ENCODE measurements at places on chromosomes 5 and 9.

GRCh38 chr5:135377751-135378680 is 21.0 kb downstream of the MACROH2A1 start:
- no peak for DNase-seq

GRCh38 chr9:110087605-110088004 is 120.4 kb downstream of the C9orf152 start:
- DNase-seq = no peak

DNA sequence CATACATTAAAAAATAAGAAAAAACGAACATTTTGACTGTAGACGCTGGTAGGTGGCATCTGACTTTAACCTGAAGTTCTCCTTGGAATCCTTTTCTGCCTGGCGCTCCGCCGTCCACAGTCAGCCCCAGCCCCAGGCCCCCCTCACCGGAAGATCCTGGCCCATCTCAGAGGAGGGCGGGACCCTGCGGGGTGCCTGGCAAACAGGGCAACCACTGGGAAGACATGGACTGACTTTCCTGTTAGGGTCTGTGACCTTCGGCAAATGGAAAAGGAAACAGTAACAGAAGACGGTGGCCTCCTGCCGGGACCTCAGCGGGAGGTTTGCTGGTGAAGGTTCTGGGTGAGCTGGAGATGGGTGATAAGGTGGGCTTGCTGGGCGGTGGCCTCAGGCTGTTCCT is 11.7 kb upstream of the EGR1 start:
- DNase-seq = no peak

DNA sequence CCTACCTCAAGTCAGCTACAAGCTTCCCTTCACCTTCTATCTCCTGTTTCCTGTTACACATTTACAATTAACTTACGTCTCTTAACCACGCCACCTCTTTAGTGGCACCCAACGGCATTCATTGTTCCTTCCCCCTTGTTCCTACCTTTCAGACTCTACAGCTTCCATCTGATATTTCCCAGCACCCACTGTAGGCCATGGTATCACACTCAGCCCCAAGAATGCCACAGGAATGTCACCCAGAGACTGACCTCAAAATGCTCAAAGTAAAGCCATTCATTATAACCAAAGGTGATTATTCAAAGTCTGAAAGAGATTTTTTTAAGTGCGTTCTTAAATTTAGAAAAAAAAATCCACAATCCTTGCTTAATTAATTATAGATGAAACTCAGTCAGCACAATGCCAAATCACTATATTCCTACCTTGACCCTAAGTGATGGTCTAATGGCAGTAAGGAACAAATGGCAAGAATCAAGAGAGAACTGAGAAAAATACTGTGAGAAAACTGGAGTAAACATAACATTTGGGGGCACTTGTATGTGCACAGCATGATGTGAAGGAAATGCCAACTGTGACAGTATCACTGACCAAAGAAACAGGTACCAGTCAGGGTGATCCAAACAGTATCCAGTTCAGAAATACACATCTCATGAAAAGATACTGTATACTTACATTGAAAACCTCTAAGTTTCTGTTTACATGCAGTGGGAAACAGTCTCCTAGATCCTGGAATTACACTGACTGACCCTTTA is 52.1 kb downstream of the CTNND2 start:
- DNase-seq = no peak

DNA sequence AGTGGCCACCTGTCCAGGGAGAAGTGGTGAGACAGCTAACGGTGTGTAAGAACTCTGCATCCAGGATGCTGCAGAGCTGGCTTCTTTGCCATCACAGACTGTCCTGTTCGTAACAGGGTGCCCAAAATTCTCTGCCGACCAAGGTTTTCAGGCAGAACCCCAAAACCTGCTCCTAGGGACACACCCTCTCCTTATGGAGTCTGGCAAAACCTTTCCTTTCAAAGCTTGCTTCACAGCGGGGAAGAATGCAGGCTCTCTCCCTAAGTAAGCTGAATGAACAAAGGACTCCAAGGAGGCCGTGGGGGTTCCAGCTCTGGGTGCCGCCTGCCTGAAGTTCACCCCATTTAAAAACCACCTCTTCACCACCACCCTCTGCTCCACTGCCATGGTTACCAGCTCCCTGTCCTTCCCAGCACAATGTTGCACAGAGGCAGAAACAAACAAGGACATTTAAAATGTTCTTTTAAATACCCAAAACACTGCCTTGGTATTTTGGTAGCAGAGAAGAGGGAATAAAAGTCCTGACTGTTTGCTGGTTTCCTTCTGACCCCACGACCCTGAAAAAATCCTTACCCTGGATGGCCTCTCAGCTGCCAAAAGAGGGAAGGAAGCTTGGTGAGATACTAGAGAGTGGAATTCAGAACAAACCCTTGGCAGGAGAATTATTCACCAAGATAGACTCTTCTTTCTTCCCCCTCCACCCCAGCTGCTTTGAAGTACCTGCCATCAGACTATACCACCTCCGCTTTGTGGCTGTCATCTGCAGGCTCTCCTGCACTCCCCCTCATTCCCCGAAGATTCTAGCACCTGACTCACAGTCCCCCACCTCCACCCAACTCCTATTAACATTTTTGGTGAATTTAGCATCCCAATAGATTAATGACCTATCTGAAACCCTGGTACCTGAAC is 7.1 kb upstream of the KLF9 start:
- peak; percentile 74 for DNase-seq

- no peak for DNase-seq
Observed at GRCh38 chr9:71652480-71652879, 115.8 kb downstream of the CEMIP2 start.

DNA sequence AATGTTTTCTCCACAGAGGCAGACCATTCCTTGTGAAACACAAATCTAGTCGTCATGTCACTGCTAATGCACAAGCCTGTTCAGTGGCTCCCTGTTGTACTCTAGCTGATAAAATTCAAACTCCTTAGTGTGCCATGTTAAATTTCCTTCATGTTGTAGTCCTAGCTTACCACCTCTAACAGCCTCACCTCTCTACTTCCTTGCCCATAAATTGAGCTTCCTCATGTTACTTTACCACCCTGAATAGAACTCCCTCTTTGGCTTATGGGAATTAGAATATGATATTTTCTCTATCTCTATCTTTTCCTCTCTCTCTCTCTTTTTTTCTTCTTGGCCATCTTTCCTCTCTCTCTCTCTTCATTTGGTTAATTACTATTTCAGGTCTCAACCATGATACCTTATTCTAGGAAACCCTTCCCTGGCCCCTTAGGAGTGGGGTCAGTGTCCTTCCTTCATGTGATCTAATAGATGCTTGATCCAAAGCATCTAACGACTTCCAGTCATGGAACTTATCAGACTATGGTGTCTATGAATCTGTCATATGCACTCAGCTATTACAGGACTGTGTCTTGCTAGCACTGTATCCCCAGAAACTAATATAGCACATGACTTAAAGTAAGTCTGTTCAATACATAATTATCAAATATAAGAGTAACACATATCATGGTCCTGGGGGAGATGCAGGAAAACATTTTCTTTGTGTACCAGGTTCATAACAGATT is 31.5 kb upstream of the ALDH1A1 start:
- DNase-seq = no peak

- no peak for DNase-seq
Observed at GRCh38 chr9:108600896-108601295, 254.9 kb downstream of the ACTL7B start.

DNA sequence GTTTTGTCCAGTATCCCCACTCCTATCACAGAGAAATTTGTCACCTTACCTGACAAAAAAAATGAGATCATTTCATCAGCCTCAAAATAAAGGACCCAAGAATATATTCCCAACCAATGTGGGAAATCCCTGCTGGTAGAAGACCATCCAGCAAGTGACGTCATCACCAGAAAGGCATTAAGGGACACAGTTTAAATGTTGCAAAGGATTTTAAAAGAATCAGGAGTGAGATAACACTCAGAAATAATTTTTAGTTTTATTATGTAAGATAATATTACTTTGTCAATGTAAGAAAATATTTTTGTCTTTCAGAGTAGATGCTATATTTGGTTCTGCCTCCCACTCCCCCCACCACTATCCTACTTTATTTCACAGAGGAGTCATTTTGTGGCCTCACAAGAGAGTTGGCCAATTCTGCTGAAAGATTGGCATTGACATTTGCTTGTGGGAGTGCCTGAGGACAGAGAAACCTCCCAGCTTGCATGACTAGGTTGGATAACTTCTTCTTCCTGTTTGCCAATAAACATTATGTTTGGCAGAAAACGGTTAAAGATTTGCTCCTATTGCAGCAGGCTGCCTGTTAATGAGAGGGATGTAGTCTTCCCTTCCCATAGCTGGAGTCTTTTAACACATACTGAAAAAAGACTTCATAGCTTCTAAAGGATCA is 288.6 kb upstream of the DAB2 start:
- DNase-seq = no peak

- no peak for DNase-seq
Observed at GRCh38 chr9:76643399-76644117, 120.7 kb upstream of the PCA3 start.

DNA sequence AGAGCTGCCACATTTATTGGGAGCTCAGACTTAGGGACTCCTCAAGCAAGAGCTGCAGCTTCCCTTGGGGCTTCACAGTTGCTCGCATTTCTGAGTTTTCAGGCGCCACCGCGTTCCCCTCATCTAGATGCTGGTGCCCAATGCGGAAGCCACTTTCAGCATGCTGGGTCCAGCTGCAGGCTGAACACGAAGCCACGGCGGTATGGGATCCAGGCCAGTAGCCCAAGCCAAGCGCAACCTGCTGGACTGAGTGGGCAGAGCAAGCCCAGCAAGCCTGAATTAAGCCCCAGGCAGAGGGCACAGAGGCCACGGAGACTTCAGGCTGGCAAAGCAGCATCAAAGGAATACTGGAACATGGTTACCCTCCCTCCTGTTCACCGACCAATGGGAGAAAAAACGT is 391.5 kb downstream of the HTR1A start:
- no peak for DNase-seq

DNA sequence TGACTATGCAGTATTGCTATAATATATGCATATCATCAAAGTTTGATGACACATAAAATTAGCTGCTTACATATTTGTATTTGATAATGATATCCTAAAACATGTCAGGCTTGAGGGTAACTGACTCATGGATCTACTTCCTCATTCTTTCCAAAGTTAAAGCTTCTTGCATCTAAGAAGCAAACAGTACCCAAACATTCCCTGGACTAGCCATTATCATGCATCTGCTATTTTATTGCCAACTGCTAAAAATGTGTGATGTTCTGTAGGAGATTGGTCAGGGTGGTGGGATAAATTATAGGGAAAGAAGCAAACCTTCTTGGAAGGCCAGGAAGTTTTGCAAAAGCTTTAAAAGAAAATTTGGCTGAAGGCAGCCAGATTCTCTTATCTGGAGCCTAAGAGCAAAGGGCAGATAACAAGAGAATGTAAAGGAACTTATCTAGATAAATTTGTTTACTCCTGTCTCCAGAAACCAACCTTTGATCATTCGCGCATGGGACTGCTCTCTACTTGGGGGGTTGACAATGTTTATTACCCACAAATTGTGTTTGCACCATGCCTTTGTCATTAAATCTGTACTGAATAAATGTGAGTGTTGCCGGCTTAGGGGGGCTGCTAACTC is 604.1 kb upstream of the TLE4 start:
- DNase-seq = no peak

All from suprapubic skin (tissue), 4 donors.